ENCODE measurements at places on chromosomes 3 and 15.
A peak's percentile ranks its signal among the peaks of the same experiment; 100 is the strongest.

DNA sequence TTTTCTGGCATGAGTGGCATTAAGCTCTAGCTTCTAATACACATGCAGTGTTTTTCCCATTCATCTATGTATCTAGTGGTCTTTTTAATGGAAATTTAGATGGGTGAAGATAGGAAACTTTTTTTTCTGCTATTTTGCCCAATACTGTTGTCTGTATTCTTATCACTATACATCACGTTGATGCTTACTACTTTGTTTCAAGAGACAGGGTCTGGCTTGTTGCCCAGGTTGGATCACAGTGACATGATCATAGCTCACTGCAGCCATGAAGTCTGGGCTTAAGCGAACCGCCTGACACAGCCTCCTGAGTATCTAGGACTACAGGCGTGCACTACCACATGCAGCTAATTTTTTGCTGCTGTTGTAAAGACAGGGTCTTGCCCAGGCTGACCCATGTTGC is 84.6 kb downstream of the PEAK1 start:
- DNase-seq: no peak

- DNase-seq: no peak
These were observed 557.8 kb upstream of the CCDC54 start for GRCh38 chr3:106819440-106819839.

- no peak for DNase-seq
These were observed 5.2 kb downstream of the GCSAM start for GRCh38 chr3:112127522-112128494.

DNA sequence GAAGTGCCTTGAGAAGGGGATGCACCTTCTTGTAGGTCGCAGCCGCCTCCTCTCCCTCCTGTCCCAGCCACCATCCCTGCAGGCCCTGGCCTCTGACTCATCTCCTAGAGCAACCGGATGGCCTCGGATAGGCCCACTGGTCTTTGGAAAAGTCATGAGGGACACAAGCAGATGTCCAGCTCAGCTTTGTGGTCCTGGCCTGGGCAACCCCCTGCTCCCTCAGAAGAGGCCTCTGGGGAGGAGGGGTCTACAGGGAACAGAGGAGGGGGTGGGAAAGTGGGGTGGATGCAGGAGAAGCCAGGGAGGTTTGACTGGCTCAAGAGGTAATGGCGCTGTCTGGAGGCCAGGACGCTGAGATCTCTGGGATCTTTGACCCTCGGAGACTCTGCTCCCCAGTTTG is 259.2 kb upstream of the TLE3 start:
- no peak for DNase-seq

DNA sequence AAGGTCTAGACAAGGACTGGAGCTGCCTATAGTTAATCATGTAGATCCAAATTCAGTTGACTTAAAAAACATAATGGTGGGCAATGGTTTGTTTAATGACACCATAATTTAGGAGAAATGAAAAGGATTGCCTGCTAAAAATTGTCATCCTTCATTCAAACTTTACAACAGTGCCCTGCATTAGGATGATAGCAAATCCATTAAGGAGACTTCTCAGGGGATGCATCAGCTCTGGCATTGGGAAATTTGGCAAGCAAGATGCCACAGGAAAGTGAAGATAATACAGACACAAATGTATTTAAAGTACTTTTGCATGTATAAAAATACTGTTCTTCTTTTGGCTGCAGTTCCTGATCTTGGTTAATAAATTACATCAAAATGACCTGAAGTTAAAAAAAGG is 93.1 kb upstream of the SKOR1 start:
- DNase-seq: no peak

GRCh38 chr15:66085128-66085527 is 168.4 kb downstream of the MEGF11 start:
- peak; percentile 11 for DNase-seq

- DNase-seq: no peak
These were observed 109.6 kb upstream of the FXR1 start for GRCh38 chr3:180802837-180803236.

DNA sequence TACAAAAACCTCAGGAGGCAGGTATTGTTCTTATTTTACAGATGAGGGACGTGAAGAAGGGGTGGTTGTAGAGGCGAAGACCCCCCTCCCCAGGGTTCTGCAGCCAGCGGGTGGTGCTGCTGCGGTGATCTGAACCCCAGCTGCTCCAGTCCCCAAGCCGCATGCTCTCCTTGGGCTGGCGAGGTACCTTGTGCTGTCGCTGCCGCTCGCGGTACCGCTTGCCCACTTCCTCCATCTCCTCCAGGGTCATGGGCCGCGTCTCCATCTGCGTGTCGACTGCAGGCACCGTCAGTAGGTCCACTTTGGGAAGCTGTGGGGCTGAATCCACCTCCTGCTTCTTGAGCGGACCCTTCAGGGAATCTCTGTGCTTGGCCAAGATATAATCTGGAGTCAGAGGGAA is 17.5 kb downstream of the EFCAB12 start:
- no peak for DNase-seq
